A673 (cell line): ENCODE measurements at places on chromosomes 11 and 22.

- DNase-seq: no peak
These were observed 3.6 kb downstream of the FAT3 start for GRCh38 chr11:92227959-92228935.

DNA sequence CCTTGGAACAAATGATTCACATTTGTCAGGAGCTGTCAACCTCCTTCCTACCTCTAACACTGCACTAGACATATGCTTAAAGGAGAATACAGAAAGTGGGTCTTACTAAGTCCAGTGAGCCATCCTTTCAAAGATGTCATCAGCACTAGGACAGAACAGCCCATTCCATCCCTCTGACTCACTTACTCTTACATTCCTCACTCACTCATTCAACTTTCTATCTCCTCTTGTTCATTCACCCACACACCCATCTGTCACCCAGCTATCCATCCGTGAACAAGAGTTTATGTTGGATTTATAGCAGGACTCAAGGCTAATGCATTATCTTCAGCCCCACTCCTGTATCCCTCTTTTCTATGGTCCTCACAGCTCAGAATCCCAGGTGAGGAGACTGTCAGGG lies 9.1 kb downstream of the INSC start:
- peak; percentile 24 for DNase-seq

GRCh38 chr11:128345316-128345715 lies 242.0 kb downstream of the ETS1 start:
- DNase-seq: no peak

- DNase-seq: no peak
These were observed 143.3 kb upstream of the GRK3 start for GRCh38 chr22:25420925-25421904.

GRCh38 chr22:22025320-22026156 lies 43.0 kb upstream of the TOP3B start:
- DNase-seq: no peak

GRCh38 chr11:6612213-6613041 lies at the start of gene TAF10:
TAF10 (minus strand) TSS chr11:6612216; CDS start chr11:6612189, 27 bp downstream.
- DNase-seq: peak; percentile 96

DNA sequence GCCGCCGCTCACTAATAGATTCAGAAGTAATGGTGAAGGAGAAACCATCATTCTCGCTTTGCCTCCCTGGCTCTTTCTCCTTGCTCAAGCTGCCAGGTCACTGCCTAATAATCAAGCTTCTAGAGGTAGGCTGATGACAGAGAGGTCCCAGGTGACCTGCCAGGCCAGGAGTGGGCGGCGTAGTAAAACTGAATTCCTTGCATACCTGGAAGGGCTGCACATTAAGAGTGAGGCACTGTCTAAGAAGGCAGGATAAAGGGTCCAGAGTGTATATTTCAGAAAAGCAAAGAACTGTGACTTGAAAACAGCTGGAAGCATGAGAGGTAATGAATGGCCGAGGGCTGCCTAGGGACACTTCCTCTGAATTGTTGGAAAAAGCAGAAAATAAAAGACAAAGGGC lies 4.1 kb downstream of the SYT13 start:
- DNase-seq: no peak

DNA sequence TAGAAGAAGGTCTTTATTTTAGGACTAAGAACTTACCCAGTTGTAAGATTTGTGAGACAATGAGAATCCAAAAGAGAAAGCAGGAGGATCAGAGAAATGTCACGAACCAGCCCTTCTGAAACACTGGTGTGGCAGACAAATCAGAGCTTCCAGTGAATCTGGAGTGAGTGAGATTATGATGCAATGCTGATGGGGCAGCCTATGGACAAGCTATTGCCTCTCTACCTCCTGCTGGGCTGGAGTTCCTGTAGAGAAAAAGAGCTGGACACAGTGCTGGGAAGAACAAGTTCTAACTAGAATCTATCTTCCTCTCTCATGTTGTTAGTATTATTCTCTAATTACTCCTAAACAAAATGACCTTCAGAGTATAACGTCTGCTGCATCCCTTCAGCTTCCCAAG lies 12.0 kb upstream of the ANO3 start:
- DNase-seq: peak; percentile 4

DNA sequence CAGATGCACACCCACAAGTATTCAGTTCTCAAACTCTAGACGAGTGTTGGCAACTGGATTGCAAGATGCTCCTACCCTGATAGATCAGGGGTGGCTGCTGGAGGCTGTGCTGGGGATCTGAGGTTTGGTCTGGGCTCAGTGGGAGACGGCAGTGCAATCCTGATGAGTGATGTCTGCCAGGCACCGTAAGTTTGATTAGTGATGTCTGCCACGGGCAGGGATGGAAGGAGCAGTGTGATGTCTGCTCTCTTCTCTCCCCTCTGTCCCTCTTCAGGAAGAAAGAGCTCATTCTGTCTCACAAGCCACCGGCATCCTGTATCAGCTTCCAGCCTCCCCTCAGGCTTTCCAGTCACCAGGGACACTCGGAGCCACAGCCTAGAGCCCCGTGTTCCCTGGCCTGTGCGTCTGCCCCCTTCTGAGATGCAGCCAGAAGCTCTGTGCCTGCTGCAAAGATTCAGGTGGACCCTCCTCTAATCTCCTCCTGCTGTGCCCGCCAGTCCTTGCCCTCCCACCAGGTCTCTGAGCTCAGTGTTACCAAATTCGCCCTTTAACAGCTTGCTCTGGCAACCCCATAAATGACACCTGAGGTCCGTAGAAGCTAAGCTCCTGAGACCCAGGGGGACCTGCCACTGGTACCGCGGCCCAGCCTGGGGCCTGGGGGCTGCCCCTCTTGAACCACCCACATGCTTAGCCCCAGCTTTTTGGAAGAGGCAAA lies 19.9 kb downstream of the TP53I11 start:
- DNase-seq: no peak

DNA sequence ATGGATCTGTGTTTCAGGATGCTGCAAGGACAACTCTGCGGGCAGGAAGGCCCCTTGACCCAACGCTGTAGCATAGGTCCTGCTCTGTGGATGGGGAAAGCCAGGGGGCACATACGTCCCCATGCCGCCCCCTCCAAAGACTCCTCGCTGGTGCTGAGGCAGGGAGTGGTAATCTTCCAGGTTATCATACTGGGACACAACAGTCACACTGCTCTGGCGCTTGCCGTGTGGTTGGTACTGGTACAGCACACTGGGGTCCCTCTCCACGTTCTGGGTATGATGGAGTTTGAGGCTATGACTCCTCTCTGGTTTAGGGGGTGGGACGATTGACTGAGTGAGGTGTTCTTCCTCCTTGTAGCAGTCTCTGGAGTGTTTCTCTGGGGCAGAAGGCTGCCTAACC lies 26.2 kb upstream of the TP53AIP1 start:
- no peak for DNase-seq

DNA sequence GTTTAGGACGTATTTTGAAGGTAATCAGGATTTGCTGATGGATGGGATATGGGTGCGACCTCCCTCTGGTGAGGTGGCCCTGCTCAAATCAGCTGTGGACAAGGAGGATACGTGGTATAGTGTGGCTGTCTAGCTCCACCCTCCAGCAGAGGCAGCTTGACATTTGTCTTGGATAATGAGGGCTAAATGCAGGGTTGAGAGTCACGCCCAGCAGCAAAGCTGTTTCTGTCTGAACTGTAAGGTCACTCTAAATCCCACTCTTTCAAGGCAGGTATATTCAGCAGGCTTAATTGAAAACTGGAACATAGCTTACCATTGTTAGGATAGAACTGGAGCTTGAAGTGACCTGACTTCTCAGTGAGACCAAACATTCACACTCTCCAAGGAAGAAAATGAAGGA lies 98.7 kb downstream of the SWAP70 start:
- DNase-seq: no peak

DNA sequence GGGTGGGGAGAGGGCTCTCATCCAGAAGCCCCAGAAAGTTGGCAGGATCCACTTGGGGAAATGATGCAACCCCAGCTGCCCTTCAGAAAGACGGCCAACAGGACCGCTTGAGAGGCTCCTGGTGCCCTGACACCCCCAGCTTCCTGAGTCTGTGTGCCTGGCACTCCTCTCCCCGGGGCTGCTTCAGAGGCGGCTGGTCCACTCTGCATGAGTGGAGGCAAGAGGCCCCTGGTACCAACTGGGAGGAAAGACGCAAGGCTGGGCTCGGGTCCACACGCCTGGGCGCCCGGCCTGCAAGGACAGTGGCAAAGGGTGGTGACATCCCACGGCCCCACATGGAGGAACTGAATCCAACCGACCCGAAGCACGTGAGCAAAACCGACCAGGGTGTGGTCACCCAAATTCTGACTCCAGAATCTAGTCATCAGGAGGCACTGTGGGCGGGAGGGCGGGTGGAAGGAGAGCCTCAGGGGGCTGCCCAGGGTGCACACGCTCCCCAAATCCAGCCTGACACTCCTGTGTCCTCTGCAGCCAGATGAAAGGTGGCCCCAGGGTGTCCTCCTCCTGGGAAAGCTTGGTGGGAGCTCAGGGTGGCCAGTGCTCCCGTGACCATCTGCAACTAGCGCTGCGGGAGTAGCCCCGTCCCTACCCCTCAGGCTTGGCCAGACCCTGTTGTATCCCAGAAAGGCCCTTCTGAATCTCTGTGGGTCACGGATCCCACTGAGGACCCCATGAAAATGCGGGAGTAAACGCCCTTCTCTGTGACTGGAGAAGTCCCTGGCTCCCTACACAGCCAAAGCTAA lies 3.7 kb downstream of the RNH1 start:
- no peak for DNase-seq

DNA sequence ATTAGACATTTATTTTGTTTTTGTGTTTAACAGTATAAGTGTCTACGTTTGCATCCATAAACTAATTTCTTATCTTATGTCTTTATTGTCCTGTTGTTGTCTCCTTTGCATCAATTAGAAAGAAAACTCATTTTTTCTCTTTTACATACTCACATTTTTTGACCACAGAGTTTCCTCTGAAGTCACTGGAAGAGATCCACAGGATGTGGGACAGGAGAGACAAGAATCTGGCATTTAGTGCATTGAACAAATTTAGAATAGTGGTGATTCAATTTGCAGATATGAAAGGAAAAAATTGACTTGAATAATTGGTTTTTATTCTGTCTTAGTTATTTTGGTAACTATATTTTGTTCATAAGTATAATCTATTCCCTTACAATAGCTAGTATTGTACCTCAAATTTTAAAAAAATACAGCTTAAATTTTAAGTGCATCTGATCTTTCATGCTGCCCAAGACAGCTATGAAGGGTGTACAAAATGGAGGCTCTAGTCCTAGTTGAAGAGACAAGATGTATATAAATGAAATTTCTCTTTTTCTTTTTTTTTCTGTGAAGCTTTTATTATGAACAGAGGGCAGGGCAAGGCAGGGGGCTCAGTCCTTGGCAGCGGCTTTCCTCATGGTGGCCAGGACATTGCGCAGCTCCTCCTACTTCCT lies 24.4 kb downstream of the HORMAD2 start:
- no peak for DNase-seq

DNA sequence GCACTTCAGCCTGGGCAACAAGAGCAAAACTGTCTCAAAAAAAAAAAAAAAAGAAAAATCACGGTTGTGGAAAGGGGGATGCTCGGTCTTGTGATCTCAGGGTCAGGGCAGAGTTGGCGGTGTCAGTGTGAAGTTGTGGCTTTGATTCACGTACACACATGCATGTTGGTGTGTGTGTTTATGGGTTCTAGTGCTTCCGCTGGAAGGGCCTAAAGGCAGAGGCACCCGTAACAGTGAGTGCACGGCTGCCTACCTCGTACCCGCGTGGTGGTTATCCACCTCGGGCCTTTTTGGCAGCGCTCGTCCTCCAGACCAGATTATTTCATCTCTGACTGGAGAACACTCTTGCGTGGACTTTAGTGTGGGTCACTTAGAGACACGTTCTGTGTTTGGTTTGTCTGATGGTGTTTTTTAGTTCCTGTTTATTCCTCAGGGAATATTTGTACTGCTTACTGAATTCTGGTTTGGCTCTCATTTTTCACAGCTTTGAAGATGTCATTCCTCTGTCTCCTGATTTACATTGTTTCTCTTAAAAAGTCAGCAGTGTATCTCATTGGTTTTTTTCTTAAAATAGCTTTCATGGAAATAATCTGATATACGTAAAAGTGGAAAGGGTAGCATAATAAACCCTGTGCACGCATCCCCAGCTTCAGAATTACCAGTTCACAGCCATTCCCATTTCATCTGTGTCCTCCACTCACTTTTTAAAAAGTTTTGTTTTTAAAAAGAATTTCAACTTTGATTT lies 15.6 kb downstream of the ZBED4 start:
- DNase-seq: no peak

DNA sequence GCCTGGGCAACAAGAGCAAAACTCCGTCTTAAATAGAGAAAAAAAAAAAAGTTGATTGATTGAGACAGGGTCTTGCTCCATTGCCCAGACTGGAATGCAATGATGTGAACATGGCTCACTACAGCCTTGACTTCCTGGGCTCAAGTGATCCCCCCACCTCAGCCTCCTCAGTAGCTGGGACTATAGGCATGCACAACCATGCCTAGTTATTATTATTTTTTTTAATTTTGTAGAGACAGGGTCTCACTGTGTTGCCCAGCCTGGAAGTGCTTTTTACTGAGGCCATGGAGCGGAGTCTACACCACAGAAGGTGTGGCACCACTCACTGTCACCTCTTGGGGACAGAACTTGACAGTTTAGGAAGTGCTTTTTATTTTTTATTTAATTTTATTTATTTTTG lies 17.8 kb downstream of the TRIOBP start:
- DNase-seq: no peak

GRCh38 chr22:29606320-29606719 lies 2.9 kb downstream of the NF2 start:
- DNase-seq: no peak

DNA sequence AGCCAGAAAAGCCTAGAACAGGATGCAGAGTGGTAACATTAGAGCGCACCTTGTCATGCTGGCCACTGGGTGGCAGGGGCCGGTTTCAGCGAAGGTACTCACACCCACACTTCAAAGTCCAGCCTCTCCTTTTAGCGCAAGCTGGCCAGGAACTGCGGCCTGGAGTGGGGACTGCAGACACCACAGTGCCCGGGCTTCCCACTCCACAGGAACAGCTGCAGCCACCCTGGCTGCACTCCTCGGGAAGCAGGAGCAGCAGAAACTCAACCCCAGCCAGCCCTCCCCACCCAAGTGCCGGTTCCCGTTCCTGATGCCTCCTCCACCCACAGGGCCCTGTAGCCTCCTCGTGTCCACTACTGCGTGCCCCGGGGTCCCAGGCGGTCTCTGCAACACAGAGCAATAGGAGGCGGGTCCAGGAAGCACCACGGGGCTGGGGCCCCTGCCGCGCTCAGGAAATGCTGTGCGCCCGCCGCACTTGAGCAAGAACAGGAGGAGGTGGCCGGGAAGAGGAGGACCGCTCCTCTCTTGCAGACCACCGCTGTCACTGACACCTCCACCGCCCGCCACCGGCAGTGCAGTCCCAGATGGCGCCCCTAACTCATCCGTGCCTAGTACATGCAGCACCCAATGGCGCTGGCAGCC lies 2.2 kb downstream of the RFPL2 start:
- peak; percentile 48 for DNase-seq
